ENCODE measurements at places on chromosomes 1 and 21.

- DNase-seq, result no peak
Measured at GRCh38 chr1:22808186-22808675, 97.6 kb downstream of the EPHB2 start.

- DNase-seq, result no peak
Measured at GRCh38 chr1:50611675-50612074, 188.4 kb upstream of the DMRTA2 start.

GRCh38 chr1:224325959-224326358 lies 4.0 kb downstream of the NVL start:
- no peak for DNase-seq

- no peak for DNase-seq
Measured at GRCh38 chr1:166902279-166902678, 26.2 kb upstream of the TADA1 start.

DNA sequence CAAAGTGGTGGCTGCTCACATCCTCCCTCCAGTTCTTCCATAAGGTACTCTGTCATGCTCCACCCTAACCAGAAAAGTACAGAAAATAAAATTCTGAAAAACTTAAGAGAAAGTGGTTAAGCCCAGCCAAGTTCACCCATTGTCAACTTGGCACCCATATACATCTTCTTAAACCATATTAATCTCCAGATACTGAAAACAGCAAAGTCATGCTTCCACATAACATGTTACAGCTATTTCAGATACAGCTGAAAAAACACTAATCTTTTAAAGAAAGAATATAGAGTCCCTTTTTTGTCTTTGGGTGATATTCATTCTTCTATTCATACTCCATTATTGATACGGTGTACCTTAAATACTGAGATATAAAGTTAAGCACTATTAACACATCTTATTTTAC lies 577.8 kb downstream of the KCNT2 start:
- DNase-seq, result no peak

DNA sequence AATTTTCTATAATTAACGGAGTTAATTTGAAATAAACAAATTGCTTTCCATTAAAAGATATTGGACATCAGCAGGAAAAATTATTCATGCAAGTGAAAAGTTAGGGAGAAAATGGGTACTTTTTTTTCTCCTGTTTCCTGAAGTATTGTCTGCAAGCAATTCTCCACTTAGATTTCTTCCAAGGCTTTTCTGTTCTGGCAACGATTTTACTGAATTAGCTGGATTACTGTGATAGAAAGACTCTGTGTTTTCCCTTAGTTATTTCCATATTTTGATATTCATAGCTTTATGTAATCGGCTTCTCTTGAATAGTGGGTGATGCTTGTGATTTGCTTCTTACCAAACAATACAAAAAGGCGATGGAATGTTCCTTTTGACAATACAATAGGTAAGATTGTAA lies 1333.9 kb downstream of the AMY1C start:
- no peak for DNase-seq

DNA sequence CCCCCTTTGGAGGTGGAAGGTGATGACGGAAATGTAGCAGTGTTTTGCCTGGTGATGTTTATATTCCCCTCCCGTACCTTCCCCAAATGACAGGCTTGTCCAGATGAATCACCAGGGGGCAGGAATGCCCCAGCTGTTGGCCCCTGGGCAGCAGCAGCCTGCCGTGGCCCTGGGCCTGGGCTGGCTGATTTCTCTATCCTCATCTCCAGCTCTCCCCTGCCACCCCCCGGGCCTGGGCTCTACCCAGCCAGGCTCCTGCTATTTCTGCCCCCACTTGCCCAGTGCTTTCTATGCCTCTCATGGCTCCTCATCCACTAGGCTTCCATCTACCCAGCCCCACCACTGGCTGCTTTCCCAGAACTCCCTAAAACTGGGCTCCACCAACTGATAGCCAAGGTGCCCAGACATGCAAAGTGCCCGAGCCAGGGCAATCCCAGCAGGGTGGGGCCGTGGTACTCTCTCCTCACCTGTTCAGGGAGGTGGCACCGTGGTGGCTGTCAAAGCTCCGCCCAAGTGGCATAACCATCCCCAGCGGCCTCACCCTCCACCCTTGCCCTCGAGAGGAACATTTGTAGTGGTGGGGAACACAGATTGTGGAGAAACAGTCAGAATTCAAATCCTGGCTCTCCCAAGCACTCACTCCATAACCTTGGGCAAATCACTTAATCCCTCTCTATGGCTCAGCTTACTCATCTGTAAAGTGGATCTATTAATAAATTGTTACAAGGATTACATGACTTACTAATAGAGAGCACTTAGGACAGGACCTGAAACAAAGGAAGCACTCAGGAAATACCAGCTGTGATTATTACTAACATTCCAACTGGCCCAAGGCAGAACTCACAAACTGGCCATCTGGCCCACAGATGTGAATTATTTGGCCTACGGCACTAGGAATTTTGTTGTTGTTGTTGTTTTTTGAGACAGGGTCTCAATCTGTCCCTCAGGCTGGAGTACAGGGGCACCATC lies 12.8 kb upstream of the ECE1 start:
- DNase-seq, result no peak

DNA sequence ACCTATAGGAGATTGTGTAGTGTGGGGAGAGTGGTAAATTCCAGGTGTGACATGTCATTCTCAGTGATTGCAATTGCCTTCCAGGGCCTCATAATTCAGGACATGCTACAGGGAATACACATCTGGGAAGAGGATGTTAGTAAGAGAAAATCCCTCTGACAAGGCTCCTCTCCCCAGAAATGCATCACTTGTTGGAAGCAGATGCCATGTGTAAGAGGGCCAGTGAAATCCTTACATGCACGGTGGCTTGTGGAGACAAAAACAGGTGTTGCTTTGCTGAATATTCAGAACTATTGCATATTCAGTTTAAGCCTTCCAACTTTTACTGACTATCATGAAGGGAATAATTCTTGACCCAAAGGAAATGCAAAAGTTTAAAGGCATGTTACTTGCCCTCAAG lies 503.4 kb downstream of the NEGR1 start:
- no peak for DNase-seq

DNA sequence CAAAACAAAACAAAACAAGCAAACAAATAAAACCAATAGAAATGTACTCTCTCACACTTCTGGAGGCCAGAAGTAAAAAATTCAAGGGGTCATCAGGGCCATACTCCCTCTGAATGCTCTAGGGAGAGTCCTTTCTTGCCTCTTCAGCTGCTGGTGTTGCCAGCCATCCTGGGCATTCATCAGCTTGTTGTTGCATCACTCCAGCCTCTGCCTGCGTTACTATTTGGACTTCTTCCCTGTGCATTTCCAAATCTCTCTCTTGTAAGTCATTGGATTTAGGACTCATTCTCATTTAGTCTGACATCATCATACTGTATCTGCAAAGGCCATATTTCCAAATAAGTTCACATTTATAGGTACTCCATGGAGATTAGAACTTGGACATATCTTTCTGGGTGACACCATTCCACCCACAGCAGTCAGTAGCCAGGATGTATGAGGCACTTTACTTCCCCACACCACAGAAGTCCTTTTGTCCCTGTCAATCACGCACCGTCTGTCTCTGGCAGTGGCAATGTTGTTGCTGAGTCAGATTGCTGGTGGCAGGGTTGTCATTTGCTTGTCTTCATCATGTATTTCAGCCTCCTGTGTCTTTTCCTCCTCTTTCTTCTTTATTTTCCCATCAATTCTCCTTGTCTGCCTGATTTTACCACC lies 151.0 kb upstream of the KCNJ6 start:
- no peak for DNase-seq

- DNase-seq, result no peak
Measured at GRCh38 chr1:38502758-38503157, 356.8 kb downstream of the RRAGC start.

- DNase-seq, result no peak
Measured at GRCh38 chr1:160171354-160171753, 19.0 kb upstream of the CASQ1 start.

GRCh38 chr1:2330519-2331199 lies 60.7 kb downstream of the MORN1 start:
- peak; percentile 82 for DNase-seq

GRCh38 chr1:170537798-170538503 lies 6.0 kb downstream of the GORAB start:
- DNase-seq, result no peak

- DNase-seq, result no peak
Measured at GRCh38 chr1:90773812-90774211, 56.7 kb upstream of the BARHL2 start.

GRCh38 chr21:38455403-38455802 lies 42.9 kb downstream of the ERG start:
- no peak for DNase-seq

DNA sequence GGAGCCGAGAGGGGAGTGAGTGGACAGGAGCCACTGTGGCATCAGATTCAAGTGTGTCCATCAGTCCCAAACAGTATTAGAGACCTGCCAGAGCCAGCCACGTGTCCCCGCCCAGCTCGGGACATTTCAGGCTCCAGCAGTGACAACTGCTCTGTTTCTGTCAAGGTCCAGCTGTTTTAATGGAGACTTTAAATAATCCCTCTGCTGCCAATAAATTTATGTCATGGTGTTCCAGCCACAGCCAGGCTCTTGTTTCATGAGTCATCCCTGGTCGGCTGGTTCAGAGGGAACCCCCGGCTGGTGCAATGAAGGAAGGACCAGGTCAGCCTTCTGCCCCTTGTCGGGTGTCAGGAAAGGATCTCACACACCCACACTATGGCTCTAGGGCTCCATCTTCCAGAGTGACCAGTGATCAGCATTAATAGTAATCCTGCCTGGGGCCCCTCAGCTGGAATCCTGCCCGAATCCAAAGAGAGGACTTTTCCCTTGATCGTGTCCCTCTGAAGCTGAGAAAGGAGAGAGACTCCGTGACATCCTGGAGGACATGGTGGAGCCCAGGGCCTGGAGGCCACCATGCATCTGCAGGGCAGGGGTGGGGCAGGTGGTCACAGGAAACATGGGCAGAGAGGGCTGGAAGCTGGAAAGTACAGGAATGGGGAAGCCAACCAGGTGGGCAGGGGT lies 197.3 kb downstream of the MATN1 start:
- DNase-seq, result peak; percentile 85

- no peak for DNase-seq
Measured at GRCh38 chr1:55179177-55179835, 35.9 kb downstream of the USP24 start.

DNA sequence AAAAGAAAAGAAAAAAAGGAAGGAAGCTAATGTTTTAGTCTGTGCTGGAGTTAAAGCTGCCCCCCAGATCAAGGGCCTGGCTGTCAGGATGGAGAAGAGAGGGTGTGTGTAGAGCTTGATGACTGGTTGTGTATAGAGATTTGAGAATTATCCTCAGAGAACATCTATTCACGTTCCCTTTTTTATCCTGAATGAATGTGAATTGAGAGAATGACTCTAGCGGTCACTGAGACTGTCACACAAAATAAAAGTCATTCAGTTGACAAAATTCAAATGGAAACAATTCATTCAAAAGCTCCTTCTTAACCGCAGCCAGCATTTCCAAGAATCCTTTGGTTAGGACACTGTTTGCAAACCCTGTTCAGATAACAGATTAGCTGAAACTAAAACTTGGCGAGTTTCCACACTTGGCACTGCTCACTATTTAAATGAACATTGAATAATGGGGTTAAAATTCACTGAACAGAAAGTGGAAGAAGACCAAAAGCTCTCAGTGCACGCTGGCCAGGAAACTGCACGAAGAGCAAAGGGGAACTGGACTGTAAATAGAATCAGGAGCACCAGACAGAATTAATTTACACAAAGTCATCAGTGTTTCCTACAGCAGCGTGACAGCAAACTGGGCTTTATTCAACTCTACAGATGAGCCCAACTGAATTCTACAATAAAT lies 13.6 kb upstream of the FAM89A start:
- no peak for DNase-seq

- DNase-seq, result no peak
Measured at GRCh38 chr1:172163498-172164215, 256.8 kb upstream of the C1orf105 start.

GRCh38 chr21:45914321-45914845 lies 67.2 kb upstream of the COL6A1 start:
- DNase-seq, result no peak

DNA sequence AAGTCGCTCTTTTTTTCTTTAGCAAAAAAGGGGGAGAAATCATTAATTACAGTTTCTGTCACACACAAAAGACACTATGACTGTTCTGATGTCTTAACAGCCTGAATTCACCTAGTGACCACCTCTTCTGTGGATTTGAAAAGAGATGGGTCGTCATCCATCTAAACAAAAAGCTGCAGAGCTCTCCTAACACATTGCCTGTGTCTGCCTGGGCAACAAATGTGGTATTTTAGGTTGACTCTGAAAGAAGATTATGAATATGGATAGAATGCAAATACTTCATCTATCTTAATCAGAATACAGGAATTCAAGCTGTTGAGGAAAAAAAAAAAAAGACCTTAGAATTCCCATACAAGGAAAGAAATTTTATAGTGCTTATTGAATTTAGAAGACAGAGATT lies 304.4 kb upstream of the ADGRL2 start:
- DNase-seq, result no peak

- DNase-seq, result no peak
Measured at GRCh38 chr21:17231124-17231523, 281.7 kb upstream of the CXADR start.

- DNase-seq, result peak; percentile 53
Measured at GRCh38 chr1:224615861-224616755, at the start of gene CNIH3. Gene CNIH3, plus strand, starts transcription at chr1:224616317. Its CDS starts 858 bp downstream, at chr1:224617175.

DNA sequence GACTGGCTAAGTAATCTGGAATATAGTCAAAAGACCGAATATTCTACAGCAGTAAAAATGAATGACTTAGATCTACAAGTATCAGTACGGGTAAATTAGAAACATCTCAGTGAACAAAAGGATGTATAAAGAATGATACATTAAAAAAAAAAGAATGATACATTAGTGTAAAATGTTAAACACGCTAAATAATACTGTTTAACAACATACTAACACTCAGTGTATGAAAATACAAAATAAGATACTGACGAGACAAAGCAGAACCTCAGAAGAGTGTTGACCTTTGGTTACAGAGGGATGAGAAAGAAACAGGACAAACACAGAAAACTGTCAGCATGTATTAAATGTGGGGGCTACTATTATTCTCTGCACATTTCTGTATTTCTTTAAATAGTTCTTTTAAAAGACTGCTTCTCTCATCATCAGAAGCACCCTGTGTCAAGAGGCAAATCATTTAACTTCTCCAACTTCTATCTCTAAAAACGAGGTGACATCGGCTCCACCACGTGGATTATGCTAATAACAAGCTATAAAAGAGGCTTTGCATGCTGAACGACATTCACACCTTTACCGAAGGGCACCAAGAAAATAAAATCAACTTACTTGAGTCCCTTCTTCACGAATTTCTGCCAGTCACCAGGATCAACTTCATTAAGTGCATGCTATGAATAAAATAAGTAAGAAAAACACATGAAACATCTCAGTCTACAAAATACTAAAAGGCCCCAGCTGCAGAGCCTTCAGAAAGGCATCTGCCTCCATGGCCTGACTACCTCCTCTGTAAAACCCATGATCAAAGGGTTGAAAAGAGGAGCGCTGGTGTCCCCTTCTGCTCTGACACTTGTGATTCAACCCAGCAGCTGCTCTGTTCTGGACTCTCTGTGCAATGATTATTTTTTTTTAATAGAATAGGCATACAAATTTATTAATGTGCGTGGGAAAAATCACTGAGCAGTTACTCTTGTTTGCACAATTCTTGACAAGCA lies 42.5 kb downstream of the MRAP start:
- DNase-seq, result no peak

All from urothelium cell line (cell line).